ENCODE measurements at places on chromosomes 13 and 19. TPM values are rescaled to one million over a fixed set of nuclear protein-coding genes. Genes with fewer than 3 reads are reported as not detected.

The NANOS2 gene
- not detected for total RNA-seq

The ZNF439 gene
- 16.4 TPM for total RNA-seq

The ZNF577 gene
- total RNA-seq = 15.0 TPM

The DGKH gene
- total RNA-seq = 20.5 TPM

The ZNF382 gene
- 12.5 TPM for total RNA-seq

The HIPK4 gene
- total RNA-seq = not detected

The FREM2 gene
- 0.13 TPM for total RNA-seq

The ELSPBP1 gene
- not detected for total RNA-seq

The NLRP5 gene
- not detected for total RNA-seq

The SOHLH2 gene
- total RNA-seq = not detected

The ITGBL1 gene
- total RNA-seq = 2.6 TPM

- DNase-seq = no peak
These were observed 43.5 kb upstream of the SHISA2 start for GRCh38 chr13:26095338-26095737.

- DNase-seq = no peak
These were observed 22.9 kb downstream of the COMP start for GRCh38 chr19:18768046-18768771.

DNA sequence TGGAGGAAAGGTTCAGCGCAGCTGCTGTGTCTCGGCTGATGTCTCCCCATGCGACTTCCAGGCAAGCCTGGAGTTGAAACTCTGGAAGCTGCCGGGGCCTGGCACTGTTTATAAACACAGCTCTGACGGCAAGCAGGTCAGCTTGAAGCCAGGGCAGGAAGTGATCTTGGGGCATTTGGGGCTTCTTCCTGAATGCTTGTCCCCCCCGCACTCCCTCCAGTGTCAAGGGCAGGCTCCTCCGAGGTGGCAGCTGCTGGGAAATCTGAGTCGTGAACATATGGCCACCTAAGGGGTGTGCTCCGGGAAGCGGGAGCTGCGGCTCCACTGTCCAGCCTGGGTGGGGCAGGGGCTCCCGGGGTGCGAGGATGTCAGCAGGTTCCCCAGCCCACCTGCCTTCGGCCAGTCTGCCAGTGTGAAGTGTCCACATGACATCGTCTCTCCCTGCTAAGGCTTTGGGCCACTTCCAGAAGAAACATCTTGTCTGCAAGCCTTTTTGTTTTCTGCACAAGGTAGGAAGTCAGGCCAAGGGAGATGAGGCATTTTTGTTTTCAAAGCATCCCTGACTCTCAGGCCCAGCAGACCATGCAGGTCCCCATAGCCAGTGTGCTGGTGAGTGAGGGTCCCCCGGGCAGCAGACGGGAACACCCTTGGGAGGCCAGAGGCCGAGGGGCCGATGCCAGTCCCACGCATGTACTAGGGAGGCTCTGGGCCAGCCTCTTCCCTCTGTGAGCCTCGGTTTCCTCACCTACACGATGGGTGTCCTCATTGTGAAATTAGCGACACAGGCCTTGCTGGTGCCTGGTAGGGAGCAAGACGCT, 2.7 kb downstream of the PIAS4 start:
- no peak for DNase-seq

GRCh38 chr19:34732612-34733211, 1.3 kb upstream of the ZNF181 start:
- DNase-seq = no peak

DNA sequence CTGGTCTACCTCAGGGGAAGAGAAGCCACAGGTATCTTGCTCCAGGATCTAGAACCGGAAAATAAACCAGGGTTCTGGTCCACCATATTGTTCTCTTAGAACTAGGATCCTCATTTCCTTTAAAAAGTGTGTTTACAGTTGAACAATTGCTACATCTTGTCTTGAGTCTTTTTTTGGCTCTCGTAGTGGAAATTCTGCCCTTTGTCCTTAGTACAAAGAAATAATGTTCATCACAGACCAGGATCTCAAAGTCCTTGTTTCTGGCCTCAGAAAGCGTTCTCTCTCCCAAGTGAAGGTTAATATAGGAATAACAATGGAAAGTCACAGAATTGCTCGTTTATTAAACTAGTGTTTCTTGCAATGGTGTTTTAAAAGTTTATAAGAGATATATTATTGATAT, 20.8 kb downstream of the KLF2 start:
- DNase-seq = no peak

GRCh38 chr13:91726671-91727070, 328.2 kb downstream of the GPC5 start:
- DNase-seq = no peak

DNA sequence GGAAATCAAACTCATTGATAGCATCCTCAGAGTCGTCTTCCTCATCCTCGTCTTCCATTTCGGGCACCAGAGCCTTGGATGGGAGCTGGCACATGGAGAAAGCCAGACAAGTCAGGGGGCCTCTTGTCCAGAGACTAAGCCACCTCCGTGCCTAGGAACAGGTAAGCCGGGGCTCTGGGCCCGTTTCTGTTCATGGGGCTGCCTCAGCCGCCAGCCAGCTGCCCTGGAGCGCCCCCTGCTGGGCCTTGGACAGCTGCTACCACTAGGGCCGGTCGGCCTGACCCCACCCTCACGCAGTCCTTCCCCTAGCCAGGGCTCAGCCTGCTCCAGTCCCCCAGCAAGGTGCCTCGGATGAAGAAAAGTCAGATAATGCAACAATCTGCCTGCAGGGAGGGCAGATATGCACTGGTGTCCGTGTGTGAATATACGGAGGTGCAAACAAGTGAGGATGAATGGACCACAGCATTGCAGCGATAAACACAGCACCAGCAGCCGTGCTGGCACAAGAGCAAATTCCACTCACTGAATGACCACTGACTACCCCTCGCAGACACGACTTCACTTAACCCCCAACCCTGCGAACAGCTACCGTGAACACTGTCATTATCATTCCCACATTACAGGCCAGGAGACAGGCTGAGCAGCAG, 11.9 kb upstream of the PRKD2 start:
- DNase-seq = peak; percentile 91

- peak; percentile 51 for DNase-seq
These were observed at the start of gene PRR36 for GRCh38 chr19:7874076-7874896. Gene PRR36, minus strand, starts transcription at chr19:7874390. Its CDS starts 701 bp downstream, at chr19:7873689.

DNA sequence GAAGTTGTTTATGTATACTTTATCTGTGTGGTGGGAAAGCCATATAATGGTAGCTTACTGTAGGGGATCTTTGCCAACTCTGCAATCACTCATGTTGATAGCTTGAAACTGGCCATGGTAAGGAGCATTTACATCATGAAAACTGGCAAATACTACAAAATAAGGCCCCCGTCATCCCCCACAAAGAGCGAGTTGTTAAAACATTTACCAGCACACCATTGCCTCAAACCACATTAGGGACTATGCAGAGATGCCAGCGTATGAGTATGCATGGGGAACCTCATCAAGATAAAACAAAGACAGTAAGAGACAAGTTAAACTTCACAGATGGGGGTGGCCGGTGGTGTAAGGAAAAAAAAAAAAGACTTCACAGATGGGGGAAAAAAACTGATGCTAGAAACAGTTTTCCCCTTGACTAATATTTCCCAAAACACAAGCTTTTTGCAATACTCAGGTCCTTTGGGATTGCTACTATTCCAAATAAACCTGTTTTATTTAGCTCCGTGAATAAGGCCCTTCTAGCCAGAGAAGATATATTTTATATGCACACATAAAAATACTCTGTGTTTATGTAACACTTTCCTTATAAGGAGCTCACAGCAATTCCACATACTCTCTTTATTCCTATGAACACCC, 70.6 kb upstream of the SERP2 start:
- DNase-seq = no peak

- no peak for DNase-seq
These were observed 10.2 kb downstream of the PPP2R1A start for GRCh38 chr19:52200044-52200443.

- DNase-seq = no peak
These were observed 150.6 kb upstream of the RNF113B start for GRCh38 chr13:98327371-98328270.

- DNase-seq = no peak
These were observed 36.7 kb upstream of the LPAR6 start for GRCh38 chr13:48449656-48450055.

- DNase-seq = no peak
These were observed 1395.8 kb downstream of the SLITRK5 start for GRCh38 chr13:89066868-89067466.

DNA sequence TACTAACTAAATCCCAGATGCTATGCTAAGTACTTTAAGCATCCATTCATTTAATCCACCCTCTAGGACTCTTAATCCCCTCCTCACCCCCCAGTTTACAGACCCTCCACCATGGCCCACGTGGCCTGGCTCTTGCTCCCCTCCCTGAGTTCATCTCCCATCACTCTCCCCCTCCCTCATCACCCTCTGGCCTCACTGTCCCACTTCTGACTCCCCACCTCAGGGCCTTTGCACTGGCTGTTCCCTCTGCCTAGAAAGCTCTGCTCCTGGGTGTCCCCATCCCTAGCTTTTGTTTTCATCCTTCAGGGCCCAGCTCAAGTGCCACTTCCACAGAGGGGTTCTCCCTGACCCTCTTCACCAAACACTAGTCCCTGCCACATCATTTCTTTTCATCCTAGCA, 4.2 kb downstream of the B9D2 start:
- DNase-seq = no peak

GRCh38 chr19:47582320-47582909, 9.5 kb upstream of the ZNF541 start:
- DNase-seq = no peak

GRCh38 chr19:53915000-53915399, 5.9 kb downstream of the CACNG7 start:
- no peak for DNase-seq

DNA sequence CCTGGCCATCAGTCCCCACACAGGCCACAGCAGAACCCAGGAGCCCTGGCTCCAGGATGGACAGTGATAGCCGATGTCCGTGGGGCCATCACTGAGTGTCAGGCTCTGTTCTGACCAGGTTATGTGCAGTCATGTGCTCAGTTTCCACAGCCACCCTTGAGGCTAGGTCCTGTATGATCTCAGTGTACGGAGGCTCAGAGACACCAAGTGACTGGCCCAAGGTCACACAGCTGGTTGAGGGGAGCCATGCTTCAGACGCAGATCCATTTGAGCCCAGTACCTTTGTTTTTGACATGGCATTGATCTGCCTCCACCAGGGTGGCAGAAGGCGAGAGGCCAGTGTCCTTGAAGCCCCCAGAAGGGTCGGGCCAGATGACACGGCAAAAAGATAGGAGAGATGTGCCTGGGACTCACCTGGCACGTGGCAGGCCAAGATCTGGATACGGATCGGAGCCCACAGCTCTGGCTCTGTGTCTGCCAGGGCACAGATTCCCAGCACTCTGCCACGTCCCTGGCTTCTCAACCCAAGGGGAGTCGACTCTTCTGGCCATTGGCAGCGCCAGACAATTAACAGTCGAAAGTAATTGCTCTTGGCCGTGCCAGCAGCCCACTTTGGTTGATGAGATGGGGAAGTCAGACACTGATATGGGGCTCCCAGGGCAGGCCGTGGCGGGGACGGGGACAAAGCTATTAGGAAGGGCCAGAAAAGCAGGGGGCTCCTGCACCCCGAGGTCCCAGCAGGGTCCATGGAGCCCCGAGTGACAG, 15.6 kb downstream of the EVI5L start:
- peak; percentile 34 for DNase-seq

- DNase-seq = peak; percentile 68
These were observed 591 bp downstream of the DEDD2 start for GRCh38 chr19:42216653-42217519.
